ENCODE measurements at places on chromosomes 16 and 17.

GRCh38 chr17:67733449-67733848 lies 15.7 kb downstream of the NOL11 start:
- no peak for DNase-seq

DNA sequence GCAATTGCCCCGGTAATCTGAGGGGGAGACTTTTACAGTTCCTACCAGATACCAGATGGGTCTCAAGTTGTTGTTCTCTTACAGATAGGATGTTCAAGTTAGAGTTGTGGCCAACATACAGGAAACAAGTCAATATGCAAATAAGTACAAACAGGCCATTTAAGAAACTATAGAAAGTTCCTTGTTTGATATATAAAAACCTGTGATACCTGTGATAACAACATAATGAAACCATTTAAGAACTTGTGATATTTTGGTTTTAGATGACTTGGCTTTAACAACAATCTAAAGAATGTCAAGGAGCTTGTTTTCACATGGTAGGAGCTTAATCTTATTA lies 16.8 kb downstream of the CDR2 start:
- DNase-seq, result no peak

DNA sequence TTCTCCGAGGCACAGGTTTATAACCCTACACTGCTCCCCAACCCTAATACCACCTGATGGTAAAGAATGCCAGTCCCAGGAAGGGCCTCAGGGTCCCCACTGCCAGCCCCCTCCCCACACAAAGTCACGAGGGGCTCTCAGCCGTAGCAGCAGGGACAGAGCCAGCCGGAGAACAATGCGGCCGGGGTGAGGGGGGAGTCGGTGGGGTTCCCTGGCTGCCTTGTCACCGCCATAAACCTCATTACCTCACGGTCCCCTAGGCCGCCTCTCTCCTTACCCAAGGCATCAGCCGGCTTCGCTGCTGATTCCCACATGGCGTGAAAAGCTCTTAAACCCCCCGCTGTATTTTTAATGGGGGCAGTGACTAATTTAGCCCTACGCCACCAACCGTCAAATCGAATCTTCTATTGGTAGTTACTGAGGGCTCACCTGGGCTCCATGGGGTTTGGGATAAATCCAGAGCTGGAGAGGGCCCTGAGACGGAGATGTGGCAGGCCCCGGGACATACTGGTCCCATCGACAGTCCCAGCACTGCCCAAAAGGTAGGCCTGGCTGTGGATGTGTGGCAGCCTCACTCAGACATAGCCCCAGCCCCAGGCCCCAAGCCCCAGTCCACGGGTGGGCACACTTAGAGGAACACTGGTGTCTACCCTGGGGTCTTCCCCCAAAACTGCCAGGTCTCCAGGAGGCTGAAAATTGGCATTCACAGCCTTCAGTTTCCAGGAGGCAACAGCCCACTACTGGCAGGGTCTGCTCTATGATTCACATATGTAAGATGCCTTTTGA lies 115.3 kb downstream of the C16orf78 start:
- no peak for DNase-seq

- no peak for DNase-seq
Measured at GRCh38 chr17:60154616-60155426, 5.0 kb downstream of the CA4 start.

DNA sequence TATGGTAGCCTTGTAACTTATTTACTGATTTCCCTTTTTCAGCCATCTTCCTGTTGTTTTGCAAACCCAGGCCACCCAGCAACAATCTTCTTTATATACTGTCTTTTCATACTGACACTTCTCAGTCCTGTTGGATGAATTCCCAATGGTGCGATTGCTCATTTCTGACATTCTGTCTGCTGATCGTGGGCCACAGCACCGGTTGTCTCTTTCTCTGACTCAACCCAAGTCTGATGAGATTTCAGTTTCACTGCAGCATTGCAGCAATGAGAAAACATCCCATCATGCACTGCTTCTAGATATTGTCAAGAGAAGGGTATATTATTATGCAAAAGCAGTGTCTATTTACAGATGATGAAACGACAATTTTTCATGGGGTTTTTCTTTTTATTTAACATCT lies 349.2 kb upstream of the HSBP1 start:
- DNase-seq, result peak; percentile 11

- DNase-seq, result no peak
Measured at GRCh38 chr17:29581583-29582253, 7.7 kb downstream of the GIT1 start.

- DNase-seq, result no peak
Measured at GRCh38 chr17:82408288-82408937, 9.7 kb upstream of the HEXD start.

DNA sequence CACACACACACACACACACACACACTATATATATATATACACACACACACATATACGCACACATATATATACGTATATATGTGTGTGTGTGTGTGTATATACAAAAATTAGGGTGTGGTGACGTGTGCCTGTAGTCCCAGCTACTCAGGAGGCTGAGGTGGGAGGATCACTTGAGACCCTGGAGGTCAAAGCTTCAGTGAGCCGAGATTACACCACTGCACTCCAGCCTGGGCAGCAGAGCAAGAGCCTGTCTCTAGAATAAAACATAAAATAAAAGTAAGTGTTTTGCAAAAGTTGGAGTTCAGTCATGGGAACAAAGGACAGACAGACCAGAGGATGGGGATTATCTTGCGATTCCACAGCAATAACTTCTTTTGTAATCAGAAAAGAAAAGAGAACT lies 10.8 kb downstream of the NUPR1 start:
- DNase-seq, result no peak

DNA sequence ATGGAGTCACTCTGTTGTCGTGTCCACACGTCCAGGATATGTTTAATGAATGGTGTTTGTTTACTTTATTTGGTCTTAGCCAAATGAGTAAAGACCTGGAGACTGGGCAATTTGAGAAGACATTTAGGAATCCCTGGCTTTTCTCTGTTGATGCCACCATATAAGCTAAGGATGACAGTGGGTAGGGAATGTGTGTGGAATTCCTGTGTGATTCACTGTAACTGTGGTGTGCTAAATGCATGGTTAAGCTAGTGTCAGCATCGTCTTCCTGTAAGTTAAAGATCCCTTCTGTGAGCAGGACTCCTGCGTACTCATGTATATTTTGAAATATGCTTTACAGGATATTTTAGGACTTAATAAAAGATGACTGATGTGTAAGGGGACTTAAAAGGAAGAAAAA lies 26.4 kb downstream of the GOSR1 start:
- no peak for DNase-seq

- no peak for DNase-seq
Measured at GRCh38 chr16:4241258-4241927, 487 bp downstream of the SRL start.

GRCh38 chr16:84526794-84527531 lies 22.5 kb upstream of the MEAK7 start:
- no peak for DNase-seq
